ENCODE measurements at places on chromosomes 16 and 17.

DNA sequence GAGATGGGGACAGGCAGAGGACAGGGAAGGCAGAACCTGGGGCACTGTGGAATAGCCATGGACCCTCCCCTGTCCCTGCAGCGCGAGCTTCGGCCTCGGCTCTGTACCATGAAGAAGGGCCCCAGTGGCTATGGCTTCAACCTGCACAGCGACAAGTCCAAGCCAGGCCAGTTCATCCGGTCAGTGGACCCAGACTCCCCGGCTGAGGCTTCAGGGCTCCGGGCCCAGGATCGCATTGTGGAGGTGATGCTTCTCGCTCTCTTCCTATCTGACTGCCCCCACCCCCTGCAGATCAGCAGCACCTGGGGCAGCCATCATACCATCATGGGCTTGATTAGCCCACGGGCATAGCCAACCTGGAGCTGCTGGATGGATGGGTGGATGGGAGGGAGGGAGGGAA is 13.5 kb downstream of the NHERF1 start:
- DNase-seq: no peak

GRCh38 chr17:21297026-21297520 is 12.6 kb downstream of the MAP2K3 start:
- DNase-seq: no peak

DNA sequence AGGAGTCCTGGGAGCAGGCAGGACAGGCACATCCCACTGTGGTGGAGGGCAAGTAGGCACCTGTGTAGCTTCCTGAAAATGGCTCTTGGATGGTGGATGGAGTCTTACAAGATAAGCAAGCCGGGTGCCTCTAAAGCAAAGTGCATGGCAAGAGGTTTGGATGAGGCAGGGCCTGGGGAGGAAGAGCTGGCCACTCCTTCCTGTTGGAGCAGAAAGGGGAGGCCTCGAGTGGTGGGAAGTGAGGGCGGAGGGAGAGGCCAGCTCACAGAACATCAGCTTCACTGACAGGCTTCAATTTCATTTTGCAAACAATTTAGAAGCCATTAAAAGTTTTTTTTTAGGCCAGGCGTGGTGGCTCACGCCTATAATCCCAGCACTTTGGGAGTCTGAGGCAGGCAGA is 31.0 kb downstream of the CD300A start:
- DNase-seq: no peak

DNA sequence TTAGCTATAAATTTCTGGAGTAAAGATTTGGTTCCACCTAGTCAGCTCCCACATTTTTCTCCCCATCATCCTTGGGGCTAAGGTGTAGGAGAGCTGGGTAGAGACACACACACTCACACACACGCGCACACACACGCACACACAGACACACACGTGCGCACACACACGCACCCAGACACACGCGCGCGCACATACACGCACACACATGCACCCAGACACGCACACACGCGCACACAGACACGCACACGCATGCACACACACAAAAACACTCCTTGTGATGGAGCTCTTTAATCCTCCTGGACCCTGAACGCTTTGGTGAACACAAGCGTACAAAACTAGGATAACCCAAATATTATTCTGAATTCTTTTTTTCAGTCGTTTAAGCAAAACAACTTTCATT is 253.6 kb downstream of the C16orf95 start:
- no peak for DNase-seq

DNA sequence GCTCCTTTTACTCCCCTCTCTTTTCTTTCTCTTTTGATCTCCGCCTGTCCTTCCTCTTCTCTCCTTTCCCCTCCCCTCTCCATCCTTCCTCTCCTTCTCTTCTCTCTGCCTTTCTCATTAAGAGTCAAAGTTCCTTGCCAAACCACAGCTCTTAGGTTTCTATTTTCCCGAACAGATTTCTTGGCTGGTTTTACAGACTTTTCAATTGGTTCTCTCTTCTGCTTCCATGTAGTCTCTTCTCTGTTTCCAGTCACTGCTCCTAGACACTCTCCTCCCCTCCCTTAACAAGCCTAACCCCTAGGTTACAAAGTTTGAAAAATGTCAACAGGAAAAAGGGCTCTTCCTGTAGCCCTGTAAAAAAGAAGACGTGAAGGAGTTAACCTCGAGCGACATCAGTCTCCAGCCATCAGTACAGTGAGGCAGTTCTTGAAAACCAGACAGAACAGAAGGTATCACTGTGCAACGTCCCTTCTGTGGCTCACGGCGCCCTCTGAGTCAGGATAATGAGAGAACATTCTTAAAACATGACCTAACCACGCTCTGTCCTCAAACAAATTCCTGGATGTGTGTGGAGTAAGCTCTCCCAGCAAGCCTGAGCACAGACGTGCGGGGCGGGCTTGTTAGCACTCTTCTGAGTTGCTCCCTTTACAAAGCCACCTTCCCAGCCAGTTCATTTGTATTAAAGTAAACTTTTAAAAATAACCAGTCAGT is 11.6 kb upstream of the MARCHF10 start:
- no peak for DNase-seq

DNA sequence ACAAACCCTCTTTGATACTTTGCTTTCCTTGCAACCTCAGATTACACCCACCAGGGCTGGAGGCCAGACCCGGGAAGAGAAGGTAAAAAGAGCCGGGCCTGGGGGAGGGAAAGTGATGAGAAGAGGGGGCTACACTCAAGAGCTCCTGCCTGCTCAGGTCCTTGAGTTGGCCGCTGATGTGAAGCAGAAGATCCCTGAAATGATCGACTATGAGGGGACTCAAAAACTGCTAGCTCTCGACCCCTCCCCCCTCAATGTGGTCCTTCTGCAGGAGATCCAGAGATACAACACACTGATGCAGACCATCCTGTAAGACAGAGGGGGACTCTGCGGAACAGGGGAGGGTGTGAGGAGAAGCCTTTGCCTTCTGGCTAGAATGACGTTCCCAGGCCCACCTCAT is 2.8 kb upstream of the KDM6B start:
- no peak for DNase-seq

DNA sequence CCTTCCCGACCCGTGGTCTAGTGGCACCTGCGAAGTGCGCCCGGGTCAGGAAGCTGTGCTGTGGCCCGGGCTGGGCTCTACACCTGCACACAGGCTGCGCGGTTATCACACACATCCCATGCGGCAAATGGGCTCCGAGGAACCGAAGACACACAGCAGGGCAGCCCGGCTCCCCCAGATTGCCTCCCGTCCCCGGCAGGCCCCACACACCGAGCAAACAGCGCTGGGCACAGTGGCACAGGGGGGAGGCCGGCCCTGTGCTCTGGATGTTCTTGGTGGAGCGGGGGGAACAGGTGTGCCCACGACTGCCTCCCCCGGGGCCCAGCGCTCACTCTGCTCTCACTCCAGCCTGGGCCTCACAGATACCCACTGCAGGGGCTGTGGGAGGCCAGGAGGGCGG is 28.9 kb upstream of the PABPN1L start:
- no peak for DNase-seq

DNA sequence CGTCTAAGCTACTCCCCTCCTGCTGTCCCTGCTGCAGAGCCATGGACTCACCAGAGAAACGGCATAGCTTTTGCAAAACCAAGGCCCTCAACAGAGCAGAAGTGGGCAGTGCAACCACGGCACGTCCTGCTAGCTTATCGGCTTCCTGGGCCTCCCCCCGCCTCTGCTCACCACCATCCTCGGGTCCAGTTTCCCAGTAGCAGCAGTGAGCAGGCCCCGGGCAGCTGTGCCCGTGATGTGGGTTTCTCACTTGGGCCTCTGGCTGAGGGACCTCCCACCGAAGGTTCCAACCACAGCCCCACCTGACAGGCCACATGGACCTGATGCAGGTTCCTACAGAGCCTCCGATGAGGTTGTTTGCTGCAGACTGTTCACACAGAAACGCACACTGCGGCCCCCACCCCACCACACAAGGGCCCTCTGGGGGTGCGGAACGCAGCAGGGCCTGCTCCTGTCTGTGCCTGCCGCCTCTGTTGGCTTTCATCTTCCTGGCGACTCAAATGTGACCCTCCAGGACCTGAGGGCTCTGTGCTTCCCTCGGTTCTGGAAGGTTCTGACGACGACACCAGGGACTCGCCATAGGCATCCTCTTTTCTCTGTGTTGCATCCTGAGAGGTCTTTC is 24.8 kb downstream of the PDIA2 start:
- no peak for DNase-seq

GRCh38 chr17:54968988-54969332 is 395 bp downstream of the STXBP4 start:
- DNase-seq: no peak

DNA sequence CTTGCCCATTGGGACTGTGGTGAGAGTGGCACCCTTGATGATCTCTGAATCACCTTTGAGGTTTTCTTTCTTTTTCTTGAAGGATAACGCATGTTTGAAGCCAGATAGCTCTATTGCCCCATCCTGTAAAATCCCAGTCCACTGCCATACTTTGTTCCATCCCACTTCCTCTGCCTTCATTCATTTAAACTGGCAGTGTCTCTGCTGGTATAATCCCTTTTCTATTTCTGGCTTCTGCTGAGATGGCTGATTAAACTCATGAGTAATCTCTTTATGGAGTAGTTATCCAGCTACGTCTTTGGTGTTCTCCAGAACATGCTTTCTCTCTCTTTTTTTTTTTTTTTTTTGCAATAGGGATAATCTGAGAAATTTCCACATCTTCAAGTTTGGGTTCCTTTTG is 656.5 kb upstream of the SALL1 start:
- no peak for DNase-seq

DNA sequence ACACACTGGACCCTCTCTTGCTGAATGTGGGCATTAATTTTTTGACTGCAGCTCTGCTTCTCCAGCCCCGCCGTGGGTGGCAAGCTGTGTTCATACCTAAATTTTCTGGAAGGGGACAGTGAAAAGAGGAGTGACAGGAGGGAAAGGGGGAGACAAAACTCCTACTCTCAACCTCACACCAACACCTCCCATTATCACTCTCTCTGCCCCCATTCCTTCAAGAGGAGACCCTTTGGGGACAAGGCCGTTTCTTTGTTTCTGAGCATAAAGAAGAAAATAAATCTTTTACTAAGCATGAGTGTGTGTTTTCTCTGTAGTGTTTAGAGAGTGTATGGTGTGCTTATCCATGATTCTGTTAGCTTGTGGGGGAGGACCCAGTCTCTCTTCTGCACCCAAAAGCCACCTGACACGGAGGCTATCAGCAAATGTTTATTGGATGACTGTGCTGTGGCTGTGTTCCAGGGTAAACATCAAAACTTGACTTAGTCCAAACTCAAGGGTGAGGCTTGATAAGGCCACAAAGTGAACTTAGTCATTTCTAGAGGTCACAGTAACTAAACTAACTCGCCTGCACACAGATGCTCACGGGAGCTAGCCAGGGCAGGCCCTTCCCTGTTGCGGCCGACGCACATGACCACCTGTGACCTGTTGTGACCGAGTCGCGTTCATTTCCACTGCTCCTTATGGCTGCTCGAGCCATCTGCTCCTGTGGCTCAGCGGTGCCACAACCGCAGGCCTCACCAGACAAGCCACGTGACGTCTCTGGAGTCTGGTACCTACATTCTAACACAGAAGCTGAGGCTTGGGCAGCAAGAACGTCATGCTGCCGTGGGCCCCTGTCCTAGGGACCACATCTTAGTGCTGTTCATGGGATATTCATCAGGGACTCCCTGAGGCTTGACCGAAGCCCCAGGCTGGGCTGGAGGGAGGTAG is 9.8 kb upstream of the MED11 start:
- DNase-seq: no peak
